ENCODE measurements at places on chromosomes 4 and X.

- DNase-seq = no peak
Measured at GRCh38 chrX:9988762-9989161, 21.6 kb downstream of the CLDN34 start.

DNA sequence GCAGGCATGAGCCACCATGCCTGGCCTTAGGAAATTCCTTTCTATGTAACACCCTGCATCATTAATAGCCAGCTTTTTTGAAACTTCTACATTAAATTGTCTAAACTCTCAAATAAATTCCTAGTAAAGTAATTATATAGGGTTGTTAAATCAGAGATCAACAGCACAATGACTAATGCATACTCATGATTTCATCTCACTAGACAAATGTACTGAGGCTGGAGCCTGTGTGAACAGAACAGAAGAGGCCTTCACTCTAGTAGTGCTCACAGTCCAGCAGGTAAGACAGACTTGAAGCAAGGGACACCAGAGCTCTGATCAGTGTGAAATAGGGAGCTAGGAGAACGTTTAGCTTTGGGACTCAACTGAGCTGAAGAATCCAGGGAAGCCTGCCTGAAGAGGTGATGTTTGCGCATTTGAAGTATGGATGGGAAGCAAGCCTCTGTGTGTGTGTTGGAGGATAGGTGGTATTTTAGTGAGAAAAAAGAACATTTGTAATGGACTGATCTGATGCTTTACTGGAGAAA lies 3.9 kb downstream of the ZFP42 start:
- DNase-seq = no peak

DNA sequence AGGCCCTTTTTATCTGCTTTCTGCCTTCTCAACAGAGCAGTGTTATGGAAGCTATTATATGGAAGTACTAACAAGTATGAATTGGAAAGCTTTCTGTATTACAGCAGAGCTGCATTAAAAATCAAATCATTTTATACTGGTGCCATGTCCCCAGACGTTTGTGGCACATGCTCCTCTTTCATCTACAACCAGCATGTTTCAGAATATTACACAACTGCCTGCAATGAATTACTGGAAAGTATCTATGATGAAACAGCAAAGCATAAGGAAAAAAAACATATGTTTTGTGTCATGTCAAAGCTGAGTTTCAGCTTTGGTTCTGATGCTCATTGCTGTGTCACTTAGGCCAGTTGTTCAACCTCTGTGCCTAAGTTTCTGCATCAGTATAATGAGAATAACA lies 576.8 kb downstream of the GBA3 start:
- no peak for DNase-seq

DNA sequence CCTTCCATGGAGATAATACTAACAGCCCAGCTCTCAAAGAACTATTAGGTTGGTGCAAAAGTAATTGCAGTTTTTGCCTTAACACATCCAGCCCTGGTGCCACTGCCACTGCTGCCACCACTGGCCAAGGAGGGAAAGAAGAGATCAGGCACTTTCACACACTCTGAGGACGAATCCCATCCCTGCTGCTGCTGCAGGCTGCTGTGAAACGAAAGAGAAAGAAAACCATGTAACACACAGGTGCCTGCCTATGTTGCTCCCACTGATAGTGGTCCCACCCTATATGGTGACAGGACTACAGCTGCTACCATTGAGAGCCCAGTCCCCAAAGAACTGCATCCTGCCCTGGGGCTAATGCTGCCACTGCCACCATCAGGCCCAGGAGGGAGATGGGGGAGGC lies 35.1 kb downstream of the TMLHE start:
- no peak for DNase-seq

DNA sequence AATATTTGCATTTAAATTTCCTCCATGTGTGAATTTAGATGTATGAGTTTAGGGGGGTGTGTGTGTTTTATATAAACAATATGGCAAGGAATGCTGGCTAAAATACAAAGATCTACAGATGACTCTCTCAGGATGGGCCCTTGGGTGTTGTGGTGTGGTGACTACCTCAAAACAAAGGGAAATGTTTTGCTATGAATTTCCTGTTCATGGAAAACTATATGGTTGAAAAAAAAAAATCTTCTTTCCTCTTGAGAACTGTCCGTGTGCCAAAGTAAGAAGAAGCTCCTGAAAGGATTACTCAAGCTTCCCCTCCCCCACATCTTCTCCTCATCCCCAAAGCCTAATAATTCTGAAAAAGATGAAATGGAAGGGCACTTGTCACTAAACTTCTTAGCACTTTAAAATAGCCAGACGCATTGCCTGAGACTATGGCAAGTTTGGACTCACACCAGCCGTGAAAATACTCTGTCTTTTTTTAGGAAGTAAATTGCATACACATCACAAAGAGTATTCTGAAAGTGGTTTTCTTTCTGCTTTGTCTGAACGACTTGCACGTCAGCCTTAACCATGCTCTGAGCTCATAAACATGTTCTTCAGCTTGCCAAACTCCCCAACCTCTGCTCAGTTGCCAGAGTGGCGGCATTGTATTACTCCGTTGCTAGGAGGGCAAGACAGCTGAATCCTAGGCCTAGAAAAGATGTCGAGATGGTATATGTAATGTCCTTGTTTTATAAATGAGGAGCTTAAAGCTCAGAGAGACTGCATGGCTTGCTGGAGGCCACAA lies 250.4 kb upstream of the JADE1 start:
- DNase-seq = no peak

DNA sequence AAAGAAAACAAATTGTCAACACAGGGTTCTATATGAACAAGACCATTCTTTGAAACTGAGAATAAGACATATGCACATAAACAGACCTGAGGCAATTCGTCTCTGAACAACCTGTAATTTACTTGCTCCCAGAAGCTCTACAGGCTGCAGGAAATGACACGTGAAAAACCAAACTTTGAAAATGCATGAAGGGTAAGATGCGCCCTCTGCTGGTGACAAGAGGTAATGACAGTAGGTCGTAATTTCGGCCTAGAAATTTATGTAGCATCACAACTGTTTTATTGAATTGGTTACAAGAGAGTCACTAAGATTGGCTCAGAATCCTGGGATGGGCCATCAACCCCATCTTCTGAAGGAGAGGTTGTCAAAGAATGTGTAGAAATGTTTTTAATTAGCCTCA lies 276.5 kb downstream of the PPP4R3C start:
- peak; percentile 13 for DNase-seq

DNA sequence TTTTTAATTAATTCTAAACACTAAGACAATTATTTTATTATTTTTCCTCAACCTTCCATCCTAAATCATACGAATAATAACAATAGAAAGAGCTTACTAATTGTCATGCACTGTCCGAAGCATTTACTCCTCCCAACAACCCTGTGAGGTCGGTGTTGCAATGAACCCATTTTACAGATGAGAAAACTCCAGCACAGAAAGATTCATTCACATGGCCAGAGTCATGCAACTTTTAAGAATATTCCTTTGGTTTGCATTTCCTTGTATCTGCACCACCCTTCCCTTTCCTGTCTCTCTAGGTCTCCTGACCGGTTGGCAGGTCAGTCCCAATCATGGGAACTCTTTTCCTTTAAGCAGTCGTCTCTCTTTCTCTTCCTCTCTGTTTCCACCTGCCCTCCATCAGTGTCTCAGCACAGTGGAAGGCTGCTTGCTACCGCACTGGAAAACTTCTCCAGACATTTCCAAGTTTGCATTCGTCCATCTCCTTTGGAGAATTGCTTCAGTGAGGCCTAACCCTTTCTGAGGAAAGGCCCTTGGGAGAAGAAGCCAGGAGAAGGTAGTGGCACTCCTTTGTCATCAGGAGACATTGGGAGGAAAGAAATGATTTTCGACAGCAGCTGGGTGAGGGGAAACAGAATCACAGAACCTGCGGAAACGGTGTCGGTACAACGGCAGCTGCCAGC lies 1.9 kb upstream of the TMSB4X start:
- no peak for DNase-seq

- DNase-seq = no peak
Measured at GRCh38 chrX:11754958-11755645, 2.9 kb upstream of the MSL3 start.

DNA sequence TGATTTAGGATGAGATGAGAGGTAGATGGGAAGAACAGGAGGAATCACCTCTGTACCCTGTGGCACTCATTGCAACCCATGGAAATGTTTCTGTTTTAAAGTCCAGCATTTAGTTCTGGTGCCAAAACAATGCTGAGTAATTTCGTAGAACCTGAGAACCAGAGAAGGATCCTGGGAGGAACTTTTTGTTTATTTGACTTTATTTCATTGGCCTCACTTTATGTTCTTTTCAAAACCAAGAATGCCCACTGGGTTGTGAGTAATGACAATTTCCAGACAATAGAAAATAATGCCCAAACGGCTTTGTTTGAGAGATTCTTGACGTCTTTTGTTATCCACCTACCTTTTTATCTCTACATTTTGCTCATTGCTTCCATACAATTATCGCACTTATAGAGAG lies 111.3 kb downstream of the SHROOM3 start:
- no peak for DNase-seq

DNA sequence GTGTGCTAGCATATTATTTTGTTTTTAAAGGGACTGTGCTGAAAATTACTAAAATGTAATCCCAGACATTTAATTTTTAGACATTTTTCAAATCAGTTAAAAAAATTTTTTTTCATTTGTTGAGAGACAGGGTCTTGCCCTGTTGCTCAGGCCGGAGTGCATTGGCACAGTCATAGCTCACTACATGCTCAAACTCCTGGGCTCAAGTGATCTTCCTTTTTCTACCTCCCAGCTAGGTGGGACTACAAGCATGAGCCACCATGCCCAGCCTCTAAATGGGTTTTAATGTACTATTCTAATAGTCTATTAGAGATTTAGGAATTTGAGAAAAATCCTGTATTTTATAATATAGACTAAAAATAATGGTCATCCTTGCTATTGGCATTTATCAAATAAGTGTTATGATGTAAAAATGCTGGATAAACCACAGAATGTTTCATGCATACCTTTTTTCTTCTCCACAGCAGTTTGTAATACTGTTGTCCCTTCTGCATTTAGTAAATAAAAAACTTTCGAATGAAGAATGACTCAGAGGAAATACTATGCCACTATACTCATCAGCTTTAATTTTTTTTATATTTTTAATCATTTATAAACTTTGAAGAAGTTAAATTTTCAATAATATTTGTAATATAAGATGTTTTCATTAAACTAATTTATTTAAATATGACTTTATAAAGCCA lies 29.9 kb downstream of the CPEB2 start:
- no peak for DNase-seq

GRCh38 chr4:3341760-3342159 lies 48.9 kb downstream of the RGS12 start:
- DNase-seq = no peak

DNA sequence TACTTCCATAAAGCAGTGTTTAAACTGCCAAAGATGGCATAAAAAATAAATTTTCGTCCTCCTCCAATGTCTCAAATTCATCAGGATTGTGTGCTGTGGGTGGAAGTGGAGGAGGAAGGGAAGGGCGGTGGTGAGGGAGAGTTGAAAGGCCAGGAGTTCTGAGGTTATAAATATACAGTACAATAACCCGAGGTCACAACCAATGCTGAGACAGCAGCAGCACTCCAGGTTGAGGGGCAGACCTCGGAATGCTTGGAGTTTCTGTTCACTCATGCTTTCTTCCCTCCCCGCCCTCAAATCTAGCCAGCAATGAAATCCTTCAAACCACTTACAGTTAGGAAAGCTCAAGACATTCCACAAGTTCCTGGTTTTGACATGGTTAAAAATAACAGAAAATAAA lies 134.0 kb upstream of the SMAD1 start:
- no peak for DNase-seq

DNA sequence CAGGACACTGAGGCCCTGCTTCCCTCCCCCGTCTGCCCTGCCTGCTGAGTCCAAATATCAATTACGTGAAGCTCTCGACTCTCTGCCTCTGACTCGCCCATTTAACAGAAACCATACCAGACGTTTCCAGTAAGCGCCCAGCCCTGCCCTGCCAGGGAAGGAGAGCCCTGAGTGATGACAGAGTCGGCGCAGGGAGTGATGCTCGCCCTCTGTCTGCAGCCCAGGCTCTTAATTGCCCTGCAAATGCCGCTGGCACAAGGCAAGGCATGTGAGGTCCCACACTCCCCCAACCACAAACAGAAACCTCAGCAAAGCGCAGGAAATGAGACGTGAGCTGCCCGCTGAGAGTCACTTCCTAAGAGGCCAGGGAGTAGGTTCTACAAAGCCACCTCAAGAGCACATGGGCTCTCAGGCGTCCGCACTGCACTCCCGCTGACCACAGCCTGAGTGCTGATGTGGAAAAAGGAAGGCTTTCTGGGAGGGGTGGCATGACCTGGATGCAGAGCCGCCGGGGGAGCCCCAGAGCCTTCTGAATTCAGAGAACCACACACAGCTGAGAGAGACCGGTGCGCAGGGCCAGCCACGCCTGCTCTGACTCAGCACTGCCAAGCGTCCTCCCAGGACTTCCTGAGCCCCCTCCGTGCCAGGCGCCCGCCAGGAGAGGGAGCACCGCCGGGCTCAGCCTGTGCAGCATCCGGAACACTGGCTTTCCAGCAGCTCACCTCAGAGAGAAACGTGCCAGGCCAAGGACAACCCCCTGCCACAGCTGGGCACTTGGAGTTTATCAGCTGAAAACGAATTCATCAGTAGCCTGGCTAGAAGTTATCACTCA lies 5.3 kb downstream of the ZFYVE28 start:
- DNase-seq = peak; percentile 94

GRCh38 chrX:41952102-41952501 lies 28.7 kb upstream of the CASK start:
- no peak for DNase-seq

GRCh38 chrX:62928906-62929305 lies 422.2 kb downstream of the SPIN4 start:
- DNase-seq = no peak

- no peak for DNase-seq
Measured at GRCh38 chrX:111095974-111096895, at the start of gene PAK3. TSS of gene PAK3 (plus strand) at chrX:111096191. CDS start at chrX:111123104, 26,913 bp downstream.

DNA sequence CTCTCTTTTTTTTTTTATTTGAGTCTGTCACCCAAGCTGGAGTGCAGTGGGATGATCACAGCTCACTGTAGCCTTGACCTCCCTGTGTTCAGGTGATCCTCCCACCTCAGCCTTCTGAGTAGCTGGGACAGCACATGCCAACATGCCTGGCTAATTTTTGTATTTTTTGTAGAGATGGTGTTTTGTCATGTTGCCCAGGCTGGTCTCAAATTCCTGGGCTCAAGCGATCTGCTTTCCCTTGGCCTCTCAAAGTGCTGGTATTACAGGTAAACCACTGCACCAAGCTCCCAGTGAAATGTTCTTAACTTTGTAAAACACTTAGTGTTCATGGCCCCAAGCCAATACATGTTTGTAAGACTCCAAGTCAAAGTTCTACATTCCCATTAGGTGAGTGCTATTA lies 316.1 kb downstream of the KCTD8 start:
- DNase-seq = no peak
